T47D (cell line): ENCODE measurements at places on chromosomes 5 and 9.
A peak's percentile ranks its signal among the peaks of the same experiment; 100 is the strongest.

GRCh38 chr5:134459010-134459403, 47.3 kb upstream of the CDKN2AIPNL start:
- DNase-seq = no peak

GRCh38 chr5:132090107-132090506, 16.5 kb downstream of the CSF2 start:
- no peak for DNase-seq

- no peak for DNase-seq
Observed at GRCh38 chr9:109682227-109682626, 97.8 kb upstream of the PALM2AKAP2 start.

- peak; percentile 83 for DNase-seq
Observed at GRCh38 chr5:146048994-146049703, 56.2 kb downstream of the PLAC8L1 start.

- no peak for DNase-seq
Observed at GRCh38 chr5:146475190-146475780, 28.2 kb downstream of the TCERG1 start.

GRCh38 chr5:157259699-157260098, 6.2 kb upstream of the CYFIP2 start:
- DNase-seq = no peak

- DNase-seq = no peak
Observed at GRCh38 chr9:121584421-121584820, 67.0 kb upstream of the DAB2IP start.

DNA sequence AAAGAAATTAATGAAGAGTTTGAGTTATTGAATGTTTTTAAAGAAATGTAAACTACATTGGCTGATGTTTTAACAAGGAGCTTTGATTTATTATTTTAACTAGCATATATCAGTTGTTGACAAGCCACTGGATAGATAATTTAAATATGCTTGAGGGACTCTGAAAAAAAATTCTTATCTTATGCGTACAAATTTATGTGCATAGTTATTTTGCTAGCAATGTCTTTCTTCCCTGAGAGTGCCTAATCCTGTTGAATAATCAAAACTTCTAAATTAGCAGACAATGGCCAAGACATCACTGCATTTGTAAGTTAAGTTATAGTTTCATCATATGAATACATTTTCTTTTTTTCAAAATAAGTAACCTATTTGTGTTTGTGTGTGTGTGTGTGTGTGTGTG, 342.3 kb downstream of the MED10 start:
- DNase-seq = no peak

GRCh38 chr9:76766126-76766525, 1.9 kb downstream of the PCA3 start:
- DNase-seq = no peak

DNA sequence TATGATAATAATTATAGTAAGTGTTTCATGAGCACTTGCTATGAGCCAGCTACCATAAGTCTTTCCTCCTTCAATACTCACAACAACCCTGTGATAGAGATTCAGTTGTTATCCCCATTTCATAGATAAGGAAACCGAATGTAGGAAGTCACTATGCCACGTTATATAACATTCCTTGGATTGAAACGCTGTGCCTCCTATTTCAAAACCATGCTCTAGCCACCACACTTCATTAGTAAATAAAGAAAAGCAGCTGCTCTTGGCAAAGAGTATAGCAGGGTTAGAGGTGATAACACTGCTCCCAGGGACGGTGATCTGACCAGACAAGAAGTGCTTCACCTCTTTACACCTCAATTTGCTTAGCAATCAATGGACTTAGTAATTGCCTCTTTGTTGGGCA, 5.5 kb downstream of the ADAMTS12 start:
- no peak for DNase-seq

GRCh38 chr5:107505763-107506534, 164.8 kb downstream of the EFNA5 start:
- no peak for DNase-seq

DNA sequence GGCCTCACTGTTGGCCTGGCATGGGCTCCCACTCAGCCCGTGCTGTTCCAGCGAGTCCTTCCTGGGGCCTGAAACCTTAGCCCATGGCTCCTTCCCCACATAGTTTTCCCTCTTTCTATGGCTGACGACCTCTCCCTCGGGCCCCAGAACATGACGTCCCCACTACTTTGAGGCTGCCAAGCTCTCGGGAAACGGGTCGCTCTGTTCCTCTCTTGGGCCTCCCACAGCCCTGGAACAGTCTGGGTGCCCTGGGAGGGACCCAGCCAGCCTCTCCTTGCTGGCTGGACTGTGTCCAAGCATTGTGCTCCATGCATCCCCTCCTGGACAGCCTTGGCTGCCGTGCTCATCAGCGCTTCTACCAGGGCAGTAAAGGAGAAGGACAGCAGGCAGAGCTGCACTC, 118.3 kb downstream of the SYK start:
- no peak for DNase-seq

DNA sequence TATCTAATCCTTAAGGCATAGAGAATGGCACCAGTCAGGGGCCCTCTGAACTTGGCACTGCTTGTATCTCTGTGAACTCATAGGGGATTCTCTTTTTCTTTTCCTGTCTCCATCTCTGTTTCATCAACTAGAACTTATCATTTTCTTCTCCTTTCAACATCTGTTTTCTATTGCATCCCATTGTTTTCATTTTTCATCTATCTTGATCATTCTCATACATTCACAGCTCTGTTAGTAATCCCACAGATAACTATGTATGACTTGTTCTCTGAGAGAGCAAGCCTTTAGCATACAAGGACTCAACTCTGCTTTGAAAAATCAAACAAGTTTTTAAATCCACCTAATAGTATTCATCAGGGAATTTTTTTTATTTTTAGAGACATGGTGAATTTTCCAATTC, 264.3 kb downstream of the ARRDC3 start:
- no peak for DNase-seq

DNA sequence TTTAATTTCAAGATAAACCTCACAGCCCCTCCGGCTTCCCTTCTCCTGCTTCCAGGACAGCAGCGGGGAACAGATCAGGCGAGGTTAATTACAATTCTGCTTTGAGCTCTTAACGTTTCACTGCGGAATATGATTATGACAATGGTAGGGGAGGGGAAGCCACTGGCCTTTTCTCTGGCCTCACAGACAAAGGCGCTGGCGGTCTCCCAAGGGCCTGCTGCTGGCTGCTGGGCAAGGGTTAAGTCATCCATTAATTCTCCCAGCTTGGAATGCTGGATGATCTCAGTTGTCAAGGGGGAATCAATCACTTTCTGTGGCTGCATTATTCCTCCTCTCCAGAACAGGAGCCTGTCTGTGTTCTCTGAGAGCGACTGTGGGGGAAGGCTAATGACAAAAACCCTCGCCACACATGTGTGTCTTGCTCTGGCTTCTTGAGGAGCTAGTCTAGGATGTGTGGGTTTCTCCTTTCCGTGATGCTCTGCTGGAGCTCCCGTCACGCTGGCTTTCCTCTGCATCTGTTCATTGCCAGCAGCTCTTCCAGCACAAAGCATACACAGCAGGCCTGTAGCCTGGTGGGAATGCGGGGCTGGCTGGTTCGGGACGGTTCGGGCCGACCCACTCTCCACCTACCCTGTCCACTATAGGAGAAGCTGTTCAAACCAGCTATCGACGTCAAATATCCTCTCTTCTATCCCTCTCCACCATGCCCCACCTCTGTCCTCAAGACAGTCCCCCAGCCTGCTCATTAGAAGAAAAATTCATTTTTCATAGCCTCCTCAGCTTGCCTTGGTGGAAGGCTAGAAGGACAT, 82.8 kb downstream of the DCP2 start:
- no peak for DNase-seq

- no peak for DNase-seq
Observed at GRCh38 chr5:37882636-37883035, 42.8 kb upstream of the GDNF start.

DNA sequence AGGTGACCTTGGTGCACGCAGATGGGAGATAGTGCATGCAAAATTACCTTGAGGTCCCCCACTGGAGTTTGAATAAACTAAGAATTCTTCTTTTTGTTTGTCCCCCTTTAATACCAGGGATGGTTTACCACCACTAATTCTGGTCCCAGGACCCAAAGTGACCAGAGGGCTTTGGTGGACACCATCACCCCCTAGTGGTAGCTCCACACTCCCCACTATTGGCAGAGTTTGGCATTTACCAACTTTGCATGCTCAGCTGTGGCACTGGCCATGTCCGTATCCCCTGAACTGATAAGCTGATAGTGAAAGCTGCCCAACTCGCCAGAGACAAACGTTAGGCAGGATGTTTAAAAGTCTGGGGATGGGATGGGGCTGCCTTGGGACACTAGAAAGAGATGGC, 3.3 kb downstream of the ASTN2 start:
- DNase-seq = peak; percentile 80

DNA sequence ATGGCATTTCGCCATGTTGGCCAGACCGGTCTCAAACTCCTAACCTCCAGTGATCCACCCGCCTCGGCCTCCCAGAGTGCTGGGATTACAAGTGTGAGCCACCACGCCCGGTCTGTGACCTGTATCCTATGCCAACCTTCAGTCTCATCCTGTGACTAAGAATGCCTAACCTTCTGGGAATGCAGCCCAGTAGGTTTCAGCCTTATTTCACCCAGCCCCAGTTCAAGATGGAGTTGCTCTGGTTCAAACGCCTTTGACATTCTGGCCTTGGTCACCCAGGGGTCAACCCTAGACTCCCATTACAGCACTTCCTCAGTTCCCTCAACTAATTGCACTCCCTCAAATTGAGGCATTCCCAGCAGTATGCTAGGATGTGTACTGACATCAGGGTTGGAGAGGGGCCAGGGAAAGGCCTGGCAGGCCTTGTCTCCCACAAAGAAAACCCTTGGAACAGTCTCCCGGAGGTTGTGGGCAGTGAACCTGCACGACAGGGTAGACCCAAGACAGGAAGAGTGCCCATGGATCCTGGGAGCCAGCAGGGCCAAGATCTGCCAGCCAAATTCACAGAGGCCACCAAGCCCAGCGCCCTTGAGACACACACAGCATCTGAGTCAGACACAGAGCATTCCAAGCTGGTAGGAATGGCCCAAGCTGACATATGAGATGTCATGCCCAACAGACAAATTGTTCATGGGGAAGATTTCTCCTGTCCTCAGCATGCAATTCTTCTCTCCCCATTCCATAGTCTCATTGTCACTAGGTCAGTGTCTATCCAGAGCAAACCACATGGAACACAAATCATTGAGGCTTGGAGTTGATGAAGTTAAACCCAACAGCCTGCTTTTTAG, 24.9 kb upstream of the SMU1 start:
- DNase-seq = no peak

DNA sequence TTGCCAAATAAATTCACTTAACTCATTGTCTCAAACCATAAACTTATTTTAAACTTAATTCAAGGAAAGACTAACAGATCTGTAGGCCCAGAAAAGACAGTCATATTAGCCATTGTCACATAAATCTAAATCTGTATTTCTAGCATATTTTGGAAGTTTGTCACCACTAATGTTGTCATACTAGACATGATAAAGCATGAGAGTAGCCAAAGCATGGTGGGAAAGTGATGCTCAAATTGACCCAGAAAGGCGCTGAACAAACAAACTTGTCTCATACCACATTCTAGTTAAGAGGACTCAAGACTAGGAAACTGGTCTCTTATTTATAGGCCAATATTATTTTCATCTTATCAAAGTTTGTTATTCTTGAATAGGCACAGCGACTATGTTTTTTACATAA, 99.4 kb downstream of the VCAN start:
- no peak for DNase-seq

GRCh38 chr5:134997015-134997414, 29.3 kb downstream of the CATSPER3 start:
- no peak for DNase-seq

DNA sequence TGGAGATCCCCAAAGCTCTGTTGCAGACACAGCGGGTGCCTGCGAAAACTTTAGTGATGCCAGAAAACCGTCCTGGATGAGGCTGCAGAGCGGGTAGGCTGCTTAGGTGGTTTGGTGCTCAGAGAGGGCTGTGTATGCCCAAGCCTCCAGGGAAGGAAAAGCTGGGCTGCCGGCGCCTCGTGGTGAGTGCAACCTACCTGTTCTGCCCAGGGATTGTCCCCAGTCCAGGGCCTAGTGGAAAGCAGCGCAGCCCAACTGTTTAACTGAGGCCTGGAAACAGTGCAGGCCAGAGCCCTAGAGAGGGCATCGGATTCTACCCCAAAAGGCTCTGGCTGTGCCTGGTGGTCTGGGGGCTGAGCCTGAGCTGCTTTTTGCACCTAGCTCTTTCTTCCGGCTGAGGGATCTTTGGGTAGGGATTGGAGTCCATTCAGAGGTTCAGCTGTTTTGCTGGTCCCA, 2.8 kb downstream of the LMX1B start:
- DNase-seq = no peak

DNA sequence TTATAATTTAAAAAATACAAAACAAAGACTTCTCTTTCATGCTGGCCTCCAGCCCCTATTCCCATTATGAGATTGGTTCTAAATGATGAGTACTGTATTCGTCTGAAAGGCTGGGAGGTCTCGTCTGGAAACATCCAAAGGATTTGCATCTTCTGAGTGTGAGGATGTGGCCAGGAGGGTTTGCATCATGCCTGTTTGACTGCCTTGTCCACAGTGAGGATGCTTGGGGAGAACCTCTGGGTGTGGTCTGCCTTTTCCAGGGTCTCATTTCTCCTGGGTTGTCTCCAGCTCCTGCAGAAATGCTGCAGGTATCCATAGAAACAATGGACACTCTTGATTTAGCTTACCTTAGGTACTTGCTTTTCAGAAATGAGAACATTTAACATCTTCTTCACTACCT, 26.4 kb upstream of the CXCL14 start:
- no peak for DNase-seq

- no peak for DNase-seq
Observed at GRCh38 chr5:10486511-10487344, 45.0 kb downstream of the ROPN1L start.

- DNase-seq = no peak
Observed at GRCh38 chr9:1554081-1555035, 460.8 kb upstream of the SMARCA2 start.

- no peak for DNase-seq
Observed at GRCh38 chr5:133806847-133807246, 161.6 kb downstream of the C5orf15 start.

DNA sequence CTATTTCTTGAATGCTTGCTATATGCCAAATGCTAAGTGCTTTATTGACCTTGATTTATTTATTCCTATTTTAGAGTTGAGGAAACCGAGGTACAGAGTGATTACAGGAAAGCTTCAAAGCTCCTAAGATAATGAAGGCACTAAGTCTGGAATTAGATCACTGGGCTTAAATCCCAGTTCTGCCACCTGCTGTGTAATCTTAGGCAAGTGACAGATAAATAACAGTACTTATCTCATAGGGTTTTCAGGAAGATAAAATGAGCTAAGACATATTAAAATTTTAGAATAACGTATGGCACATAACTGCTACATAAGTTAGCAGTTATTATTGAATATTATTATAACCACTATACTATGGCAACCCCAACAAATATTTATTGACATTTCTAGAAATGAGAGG, 843.8 kb downstream of the DTWD2 start:
- DNase-seq = no peak
